ENCODE measurements at places on chromosomes 1 and 21.

DNA sequence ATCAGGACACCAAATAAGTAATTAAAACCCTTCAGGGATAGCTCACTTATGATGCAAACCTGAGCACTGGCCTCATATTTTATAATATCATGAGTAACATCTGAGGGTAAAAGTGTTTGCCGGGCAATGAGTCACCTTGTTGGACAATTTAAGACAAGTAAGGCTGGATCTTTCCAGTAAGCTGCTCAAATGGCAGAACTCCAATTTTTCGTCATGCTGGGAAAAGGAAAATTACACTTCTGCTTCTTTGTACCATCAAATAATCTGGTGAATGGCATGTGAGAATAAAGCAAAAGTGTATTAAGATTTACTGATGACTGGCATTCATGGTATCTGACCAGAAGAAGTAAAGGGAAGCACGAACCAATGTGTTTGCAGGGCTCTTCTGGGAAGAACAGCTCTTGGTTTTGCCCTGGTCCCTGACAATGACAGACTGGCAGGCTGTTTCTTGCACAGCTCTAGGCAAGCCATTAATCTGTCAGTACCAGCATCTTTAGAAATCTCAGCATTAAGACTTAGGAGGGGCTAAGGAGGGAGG lies 392.2 kb downstream of the VAV3 start:
- DNase-seq = peak; percentile 74

GRCh38 chr1:42118125-42118524 lies 35.1 kb upstream of the GUCA2B start:
- DNase-seq = no peak

DNA sequence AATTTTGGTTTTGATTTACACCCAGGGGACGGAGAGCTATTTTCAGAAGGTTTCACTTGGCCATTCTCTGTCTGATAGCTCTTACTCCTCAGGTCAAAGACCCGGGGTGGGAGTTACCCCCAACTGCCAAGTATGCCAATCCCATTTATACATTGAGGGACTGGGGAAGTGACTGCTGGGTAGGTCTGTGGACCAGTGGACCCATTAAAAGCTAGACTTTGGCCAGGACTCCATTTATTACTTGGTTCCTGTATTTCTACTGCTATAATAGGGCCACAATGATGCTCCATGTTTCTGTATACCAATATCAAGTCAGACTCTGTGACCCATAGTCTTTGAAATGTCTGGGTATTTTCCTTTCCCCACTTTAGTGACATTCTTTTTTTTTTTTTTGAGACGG lies 14.6 kb downstream of the ZFYVE9 start:
- DNase-seq = no peak

DNA sequence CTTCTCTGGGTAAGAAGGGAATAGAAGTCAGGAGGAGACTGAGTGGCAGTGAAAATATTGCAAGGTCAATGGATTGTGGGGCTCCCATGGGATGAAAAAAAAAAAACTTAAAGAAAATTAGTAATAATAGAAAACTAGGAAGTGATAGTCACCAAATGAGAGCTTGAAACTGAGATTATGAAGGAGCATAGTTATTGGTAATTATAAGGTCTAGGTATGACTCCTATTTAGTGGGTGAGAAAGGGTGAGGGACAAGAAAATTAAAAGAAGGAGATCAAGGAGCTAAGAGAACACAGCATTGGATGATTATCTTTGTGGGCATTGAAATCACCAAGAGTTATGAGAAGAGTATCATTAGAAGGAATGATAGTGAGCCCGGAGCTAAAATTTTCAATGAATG lies 301.4 kb downstream of the TPR start:
- no peak for DNase-seq

DNA sequence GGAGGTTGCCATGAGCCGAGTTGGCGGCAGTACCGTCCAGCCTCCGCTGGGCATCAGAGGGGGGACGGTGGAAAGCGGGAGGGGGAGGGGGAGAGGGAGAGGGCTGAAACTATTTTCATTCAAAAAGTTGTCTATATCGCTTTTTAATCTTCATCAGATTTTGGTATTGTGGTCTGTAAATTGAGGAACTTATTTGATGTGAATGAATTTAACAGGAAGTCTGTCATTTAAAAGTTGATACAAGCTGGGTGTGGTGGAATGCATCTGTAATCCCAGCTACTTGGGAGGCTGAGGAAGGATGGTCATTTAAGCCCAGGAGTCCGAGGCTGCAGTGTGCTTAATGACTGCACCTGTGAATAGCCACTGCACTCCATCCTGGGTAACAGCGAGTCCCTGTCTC lies 3.0 kb upstream of the EPHX4 start:
- no peak for DNase-seq

GRCh38 chr1:176559878-176560277 lies 96.9 kb downstream of the PAPPA2 start:
- peak; percentile 85 for DNase-seq

DNA sequence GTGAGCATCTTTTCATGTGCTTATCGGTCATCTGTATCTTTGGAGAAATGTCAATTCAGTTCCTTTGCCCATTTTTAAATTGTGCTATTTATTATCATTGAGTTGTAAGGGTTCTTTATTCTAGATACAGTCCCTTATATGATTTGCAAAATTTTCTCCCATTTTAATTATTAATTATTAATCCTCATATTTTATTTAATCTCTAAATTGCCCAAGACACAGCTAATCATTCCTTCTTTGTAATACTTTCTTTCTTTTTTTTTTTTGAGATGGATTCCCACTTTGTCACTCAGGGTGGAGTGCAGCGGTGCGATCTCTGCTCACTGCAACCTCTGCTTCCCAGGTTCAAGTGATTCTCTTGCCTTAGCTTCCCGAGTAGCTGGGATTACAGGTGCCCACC lies 13.1 kb upstream of the TENT5B start:
- no peak for DNase-seq

DNA sequence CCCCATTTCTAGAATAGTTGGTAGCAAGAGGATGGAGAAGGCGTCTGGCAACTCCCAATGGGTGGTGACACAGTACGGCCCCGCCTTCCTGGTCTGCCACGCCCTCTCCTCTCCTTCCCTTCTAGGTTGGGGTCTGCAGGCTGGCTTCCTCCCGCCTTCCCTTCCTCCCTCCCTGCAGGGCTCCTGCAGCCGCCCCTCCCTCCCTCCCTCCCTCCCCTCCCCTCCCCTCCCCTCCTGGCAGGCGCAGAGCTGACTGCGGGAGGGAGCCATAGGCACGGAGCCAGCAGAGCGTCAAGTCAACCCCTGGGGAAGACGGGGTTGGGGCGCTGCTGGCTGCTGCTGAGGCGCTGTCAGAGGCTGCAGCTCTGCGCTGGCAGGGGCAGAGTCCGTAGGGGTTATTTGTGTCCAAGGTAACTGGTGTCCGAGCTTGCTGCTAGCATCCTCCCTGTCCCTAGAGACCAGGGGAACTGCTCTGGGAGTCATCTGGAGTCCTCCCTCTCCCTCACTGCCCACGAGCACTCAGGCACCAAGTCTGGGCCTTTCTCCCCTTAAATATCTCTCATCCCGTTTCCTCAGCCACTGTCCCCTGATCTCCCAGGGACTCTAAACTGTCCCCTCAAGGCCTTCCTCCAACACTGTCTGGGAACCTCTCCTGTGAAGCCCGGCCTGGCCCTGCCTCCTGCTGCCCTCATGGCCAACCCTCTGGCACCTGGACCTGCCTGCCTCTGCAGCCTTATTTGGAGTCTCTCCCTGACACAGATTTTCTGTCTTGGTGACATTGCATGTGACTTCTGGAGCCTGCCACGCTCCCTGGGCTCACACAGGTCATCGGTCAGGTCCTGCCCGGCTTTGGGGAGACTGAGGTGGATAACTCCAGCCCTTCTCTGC lies 57.4 kb upstream of the ACOT11 start:
- no peak for DNase-seq

DNA sequence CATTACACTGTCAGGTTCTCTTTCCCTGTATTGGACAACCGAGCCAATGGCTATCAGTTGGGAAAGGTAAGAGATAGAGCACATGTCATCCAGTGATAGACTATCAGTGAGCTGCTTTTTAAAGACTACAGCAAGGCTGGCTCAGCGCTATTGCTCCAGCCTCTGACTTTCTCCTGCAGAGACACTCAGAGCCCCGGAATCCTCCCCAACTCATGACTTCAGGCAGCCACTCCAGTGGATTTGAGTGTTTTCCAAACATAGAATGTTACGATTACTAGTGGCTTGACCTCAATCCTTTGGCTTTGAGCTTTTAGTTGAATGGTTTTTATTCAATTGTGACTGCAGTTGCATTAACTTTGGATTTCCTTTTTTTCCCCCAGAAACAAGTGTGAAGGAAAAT lies 331.9 kb downstream of the DISC1 start:
- DNase-seq = peak; percentile 76

GRCh38 chr21:45306832-45307571 lies 19.3 kb upstream of the POFUT2 start:
- DNase-seq = peak; percentile 55

DNA sequence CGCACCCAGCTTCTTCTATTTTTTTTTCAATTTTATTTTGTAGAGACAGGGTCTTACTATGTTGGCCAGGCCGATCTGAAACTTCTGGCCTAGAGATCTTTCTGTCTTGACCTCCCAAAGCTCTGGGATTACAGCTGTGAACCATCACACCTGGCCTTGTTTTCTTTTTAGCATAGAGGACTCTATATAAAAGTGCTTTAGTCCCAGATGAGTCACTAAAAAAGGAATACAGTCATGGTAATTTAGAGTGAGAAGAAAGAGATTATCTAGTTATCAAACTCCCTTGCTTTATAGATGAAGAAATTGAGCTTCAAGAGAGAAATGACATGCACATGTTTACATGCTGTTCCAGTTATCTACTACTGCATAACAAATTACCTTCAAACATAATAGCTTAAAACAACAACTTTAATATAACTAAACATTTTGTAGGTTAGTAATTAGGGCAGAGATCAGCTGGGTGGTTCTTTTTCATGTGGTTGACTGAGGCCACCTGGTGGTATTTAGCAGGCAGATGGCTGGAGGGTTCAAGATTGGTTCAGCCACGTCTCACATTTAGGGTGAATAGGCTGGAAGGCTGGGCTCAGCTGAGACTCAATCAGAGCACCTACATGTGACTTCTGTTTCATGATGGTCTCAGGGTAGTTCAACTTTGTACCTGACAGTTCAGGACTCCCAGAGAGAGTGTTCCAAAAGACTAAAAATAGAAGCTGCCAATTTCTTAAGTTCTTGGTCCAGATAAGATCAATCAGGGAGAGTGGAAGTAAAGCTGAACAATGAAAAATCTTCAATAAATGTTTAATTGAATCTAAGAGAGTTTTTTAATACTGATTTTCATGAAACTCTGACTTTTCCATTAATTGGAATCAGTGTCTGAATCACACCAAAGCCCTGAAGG lies 16.9 kb upstream of the MTF2 start:
- DNase-seq = peak; percentile 26

- DNase-seq = no peak
These were observed 371.4 kb downstream of the KIF26B start for GRCh38 chr1:245526141-245526540.

GRCh38 chr1:154807048-154807591 lies 63.0 kb downstream of the KCNN3 start:
- DNase-seq = no peak
